Choroid plexus epithelial cell (primary cell): ENCODE measurements at places on chromosomes 1 and 21.

- peak; percentile 91 for DNase-seq
Observed at GRCh38 chr1:234866007-234866866, 256.3 kb upstream of the IRF2BP2 start.

GRCh38 chr1:3205815-3206214 lies 136.8 kb downstream of the PRDM16 start:
- DNase-seq, result no peak

- DNase-seq, result peak; percentile 47
Observed at GRCh38 chr21:42988236-42988965, 14.0 kb downstream of the PKNOX1 start.

- no peak for DNase-seq
Observed at GRCh38 chr1:103942029-103942428, 192.3 kb downstream of the AMY1C start.

DNA sequence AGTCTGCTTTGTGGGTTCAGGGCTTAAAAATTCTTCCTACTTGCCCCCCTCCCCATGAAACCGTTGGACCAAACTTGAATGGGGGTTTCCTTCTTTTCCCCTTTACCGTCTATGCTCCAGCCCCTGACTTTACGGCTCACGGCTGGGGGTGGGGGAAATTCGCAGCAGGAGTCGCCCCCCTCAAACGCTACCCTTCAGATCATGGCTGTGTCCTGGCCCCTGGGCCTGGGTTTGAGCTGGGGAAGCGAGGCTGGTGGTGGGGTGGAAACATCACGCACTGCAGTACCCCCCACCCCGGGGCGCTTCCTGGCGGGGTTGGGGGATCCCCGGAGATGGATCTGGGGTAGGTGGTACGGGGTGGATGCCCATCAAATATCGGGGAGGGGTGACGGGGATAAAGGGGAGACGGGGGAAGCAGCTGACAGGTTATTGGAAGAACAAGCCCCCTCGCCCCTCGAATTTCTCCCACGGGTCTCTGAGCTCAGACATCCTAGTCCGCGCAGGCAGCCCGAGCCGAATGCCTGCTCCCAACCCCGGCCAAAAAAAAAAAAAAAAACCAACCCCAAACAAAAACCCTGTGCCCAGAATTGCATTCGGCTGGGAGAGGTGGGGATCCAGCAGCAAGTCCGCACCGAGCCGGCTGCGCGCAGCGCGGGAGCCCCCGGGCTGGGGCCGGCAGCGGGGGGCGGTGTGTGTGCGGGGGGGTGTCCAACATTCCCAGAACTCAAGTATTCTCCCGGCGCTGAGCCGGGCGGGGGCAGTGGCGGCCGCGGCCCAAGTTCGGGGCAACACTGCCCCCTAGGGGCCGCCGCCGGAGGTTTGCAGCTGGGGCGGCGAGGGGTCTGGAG lies 59.0 kb upstream of the ACOT11 start:
- DNase-seq, result peak; percentile 73

- no peak for DNase-seq
Observed at GRCh38 chr1:240572328-240572727, 39.6 kb downstream of the GREM2 start.

DNA sequence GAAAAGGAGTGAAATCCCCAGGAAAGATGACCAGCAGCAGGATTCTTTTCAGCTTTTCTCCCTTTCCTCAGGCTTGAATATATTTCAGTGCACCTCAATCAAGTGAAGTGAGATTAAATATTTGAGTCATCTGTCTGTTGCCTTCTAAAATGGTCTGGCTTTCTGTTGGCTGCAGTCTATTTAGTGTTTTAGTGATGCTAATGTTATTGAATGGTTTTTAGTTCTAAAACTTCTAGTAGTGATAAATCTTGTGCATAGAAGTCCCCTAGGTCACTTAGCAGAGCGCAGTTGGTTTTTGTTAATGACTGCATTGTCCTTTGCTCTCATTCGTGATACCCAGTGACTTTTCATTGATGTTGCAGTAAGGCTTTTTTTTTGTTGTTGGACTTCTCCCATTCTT lies 53.5 kb downstream of the ITSN1 start:
- no peak for DNase-seq

DNA sequence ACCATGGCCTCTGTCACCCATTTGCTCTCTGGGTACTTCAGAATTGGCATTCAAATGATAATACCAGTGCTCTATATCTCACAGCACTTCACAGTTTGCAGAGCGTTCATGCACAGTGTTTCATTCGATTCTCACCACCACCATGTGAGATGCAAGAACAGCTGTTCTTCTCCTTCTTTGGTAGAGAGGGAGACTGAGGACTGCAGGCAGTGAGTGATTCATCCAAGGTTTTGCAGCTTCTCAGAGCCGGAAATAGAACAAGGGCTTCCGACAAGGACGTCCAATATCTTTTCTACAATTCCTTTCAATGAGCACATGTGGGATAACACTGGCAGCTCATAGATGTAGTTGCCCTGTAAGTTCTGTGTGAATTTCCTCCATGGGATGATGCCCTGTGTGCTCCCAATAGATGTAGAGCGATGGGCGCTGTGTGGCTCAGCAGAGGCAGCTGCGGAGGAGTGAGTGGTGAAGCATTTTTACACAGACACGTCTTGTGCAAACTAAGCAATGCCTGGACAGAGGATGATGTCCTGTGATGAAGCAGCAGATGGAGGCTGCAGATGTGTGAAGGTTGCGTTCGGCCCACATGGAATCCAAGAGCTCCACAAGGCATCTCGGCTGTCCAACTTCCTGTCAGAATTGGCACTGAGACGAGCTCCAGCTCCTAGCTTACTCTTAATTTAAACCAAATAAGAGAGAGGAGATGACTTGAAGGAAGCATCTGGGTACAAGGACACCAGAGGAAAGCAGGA lies 24.9 kb downstream of the MT1HL1 start:
- no peak for DNase-seq

DNA sequence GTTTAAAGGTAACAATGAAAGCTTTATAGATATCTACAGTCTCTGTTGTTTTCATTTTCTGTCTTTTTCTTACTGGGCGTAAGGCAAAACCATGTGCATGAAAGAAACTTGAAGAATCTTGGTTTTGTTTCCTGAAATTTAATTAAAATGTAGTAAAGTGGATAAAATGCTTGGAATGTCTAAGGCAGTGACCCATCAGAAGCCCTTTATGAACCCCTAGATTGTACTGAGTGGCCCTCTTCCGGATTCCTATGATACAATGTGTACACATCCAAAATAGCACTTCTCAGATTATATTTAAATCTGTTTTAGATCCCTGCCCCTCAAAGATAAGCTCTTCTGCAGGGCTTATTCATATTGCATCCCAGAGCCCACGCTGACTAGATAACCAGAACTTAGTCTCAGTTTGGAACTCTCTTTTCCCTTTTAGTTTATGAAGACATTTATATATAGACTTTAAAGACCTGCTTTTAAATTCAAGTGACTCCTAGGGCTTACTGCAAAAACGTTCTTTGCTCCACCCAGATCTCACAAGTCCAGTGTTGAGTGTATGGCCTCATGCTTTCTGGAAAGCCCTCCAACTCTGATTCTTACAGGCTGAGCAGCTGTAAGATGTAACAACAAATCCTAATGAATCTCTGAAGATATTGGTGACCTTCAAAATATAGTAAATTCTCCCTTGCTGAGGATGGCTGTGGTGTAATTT lies 142.9 kb downstream of the LRRC7 start:
- DNase-seq, result peak; percentile 16

- peak; percentile 61 for DNase-seq
Observed at GRCh38 chr1:85464497-85465098, 361 bp downstream of the DDAH1 start.

GRCh38 chr1:1755426-1755825 lies 22.8 kb downstream of the NADK start:
- DNase-seq, result no peak

DNA sequence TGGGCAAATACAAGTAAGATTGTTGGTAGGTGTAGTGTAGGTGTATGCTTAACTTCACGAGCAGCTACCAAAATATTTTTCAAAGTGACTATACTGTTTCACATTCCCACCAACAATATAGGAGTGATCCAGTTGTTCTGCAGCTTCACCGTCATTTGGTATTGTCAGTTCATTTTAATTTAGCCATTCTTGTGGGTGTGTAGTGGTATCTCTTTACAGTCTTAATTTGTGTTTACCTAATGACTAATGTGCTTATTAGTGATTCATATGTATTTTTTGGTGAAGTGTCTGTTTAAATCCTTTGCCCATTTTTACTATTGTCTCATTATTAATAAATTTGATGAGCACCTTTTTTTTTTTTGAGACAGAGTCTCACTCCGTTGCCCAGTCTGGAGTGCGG lies 35.4 kb downstream of the RCSD1 start:
- no peak for DNase-seq

DNA sequence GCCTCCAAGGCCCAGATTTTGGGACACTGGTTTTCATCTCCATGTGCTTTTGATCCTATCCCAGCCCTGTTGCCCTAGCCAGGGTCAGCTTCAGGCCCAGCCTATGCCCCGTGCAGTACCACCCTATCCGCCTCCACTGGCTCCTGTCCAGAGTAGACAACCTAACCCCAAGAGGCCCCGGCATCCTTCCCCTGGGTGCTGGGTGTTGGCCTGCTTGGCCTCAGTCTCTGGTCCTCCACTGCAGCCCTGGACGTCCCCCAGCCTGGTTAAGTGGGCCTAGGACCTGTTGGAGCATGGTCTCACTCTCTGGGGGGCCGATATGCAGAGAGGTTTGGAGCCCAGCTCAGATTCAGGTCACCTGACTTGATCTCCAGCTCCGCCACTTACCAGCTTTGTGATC lies 1.6 kb downstream of the CSF3R start:
- DNase-seq, result no peak

- DNase-seq, result no peak
Observed at GRCh38 chr1:164561007-164561406, 2.0 kb downstream of the PBX1 start.

DNA sequence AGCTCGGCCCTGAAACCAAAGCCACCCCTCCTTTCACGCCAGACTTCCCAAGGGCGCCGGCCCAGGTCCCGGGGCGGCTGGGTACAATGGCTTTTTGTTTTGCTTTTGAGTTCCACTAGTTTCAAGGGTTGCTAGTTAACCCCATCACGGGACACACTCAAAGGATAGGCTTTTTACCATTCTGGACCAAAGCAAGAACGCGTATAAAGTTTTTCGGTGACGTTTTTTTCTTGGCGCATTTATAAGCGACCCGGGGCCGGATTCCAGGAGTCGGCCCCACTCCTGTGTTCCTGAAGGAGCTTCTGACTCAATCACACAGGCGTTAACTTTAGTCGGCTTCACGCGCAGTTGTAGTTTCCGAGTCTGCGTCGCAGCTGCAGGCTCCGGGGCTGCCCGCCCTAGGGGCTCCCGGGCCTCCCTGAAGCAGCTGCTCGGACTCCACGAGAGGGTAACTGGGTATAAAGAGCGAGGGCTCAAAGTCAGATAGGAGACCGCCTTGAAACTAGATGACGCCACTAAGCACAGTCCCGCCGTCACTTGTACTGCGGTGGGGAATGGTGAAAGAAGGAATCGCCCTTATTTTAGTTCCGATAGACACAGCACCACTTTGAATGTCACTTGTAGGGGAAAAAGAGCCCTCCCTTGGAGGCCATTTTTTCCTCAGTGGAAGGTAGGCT lies 707 bp upstream of the KLHL21 start:
- peak; percentile 87 for DNase-seq

DNA sequence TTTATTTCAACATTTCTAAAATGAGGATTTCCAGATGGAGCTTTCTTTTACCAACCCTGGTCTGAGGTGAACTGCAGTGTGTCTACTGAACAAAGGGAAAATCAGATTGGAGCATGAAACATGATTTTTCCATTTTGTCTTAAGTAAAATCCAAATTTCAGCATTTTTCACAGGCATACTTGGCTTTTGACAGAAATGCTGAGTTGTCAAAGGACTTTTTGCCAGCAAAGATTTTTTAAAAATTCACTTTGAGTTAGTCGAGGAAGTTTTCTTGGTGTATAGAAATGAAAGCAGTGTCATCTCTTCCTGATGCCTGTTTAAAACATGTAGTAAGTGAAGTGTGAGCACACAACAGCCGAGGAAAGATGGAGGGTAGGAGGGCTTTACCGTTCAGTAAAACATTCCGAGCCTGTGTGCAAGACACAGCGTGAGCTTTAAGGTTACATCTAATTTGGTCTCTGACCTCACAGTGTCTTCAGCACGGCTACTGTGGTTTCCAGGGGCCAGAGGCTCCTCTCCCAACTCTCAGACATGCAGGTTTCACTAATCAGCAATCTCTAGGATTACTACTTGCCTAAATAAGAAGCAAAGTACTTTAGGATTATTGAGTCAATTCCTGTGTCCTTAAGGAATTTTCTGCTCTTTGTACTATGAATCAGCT lies 45.9 kb downstream of the SAMD13 start:
- peak; percentile 71 for DNase-seq

- DNase-seq, result no peak
Observed at GRCh38 chr1:101826416-101826815, 170.3 kb downstream of the OLFM3 start.

GRCh38 chr1:16621300-16621658 lies 7.9 kb upstream of the NBPF1 start:
- DNase-seq, result no peak

- no peak for DNase-seq
Observed at GRCh38 chr1:176144526-176144925, 62.6 kb downstream of the COP1 start.

DNA sequence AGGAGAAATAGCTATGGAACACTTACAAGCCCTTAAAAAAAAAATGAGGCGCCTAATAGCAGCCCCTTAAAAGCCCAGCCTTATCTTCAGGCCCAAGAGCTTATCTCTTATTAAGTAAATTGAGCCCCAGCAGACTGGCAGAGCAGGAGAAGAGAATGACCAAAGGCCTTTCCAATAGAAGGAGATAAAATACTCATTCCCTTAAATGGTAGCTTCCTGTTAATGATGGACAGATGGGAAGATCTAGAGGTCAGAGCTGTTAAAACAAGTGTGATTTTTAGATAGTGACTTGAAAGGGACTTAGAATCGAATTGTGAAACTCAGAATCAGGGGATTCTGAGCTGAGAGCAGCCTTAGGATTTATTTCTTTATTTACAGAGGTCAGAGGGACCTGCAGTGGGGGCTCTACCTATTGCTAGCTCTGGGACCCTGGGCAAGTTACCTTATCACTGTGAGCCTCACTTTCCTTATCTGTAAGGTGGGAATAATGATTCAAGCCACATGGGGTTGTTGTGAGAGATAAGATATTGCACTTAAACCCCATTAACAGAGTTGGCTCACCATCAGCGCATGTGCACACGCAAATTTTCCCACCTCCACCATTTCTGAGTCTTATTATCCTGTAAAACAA lies 101.3 kb upstream of the C8B start:
- DNase-seq, result no peak

DNA sequence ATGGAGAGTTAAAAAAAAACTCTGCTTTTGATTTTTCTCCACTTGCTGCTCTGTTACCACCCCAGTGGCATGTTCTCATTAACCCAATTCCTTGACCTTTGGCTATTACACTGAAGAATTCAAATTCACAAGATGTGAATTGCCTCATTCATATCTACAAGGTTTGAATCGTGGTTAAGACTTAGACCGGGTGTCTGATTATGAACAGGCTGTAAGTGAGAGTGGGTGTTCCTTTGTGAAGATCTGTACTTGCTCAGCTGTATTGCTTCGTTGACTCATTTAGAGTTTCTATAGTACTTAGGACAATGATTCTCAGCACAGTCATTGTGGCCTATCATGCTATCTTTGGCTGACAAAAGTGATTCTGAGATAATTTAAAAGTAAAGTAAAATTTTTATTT lies 36.4 kb downstream of the DNM3 start:
- no peak for DNase-seq

GRCh38 chr1:172515436-172515835 lies 17.5 kb upstream of the SUCO start:
- DNase-seq, result no peak
